Activated T-cell treated with anti-CD3 and anti-CD28 coated beads, Interleukin-2, amount 50 U/mL, for 4 hours (primary cell): ENCODE measurements at places on chromosomes 6 and 20.

- no peak for DNase-seq
Observed at GRCh38 chr6:13761361-13762036, 49.9 kb upstream of the RANBP9 start.

DNA sequence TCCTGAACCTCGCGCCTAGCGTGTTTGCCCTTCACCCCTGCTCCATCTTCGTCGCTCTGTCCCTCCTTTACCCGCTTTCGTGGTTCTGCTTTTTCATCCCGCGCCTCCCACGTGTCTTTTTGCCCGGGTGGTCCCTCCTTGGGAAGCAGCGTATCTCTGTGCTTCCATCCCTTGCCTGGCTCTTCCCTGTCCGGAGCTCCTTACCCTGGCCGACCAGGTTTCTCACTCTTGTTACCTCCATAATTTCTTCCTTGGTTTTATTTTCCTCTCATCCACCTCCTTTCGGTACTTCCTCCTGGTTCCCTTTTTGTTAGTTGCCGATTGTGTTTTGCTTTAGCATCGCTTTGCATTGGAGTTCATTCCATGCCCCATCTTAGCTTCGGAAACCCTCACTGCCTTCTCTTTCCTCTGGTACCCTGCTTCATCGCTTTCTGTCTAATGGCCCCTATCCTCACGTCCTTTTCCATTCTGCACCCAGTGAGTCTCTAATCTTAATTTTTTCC, 735 bp downstream of the FAM135A start:
- no peak for DNase-seq

DNA sequence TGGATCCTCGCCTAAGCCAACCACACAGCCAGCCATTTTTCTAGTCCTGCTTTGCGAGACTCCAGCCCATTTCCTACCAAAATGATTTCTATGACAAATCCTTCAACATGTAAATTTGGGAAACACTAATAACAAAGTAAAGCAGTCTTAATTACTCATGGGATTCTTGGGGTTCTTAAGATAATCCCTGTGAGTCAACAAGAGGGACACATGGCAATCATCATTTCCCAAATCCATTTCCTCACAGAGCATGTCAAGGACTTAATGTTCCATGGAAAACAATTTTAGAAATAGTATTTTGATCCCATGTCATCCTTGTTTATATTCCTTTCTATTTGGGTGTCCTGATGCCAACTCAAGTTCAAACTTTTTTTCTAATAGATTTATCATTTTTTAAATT, 322.7 kb upstream of the NOX3 start:
- no peak for DNase-seq

GRCh38 chr6:6816716-6817115, 228.2 kb downstream of the LY86 start:
- DNase-seq, result no peak

DNA sequence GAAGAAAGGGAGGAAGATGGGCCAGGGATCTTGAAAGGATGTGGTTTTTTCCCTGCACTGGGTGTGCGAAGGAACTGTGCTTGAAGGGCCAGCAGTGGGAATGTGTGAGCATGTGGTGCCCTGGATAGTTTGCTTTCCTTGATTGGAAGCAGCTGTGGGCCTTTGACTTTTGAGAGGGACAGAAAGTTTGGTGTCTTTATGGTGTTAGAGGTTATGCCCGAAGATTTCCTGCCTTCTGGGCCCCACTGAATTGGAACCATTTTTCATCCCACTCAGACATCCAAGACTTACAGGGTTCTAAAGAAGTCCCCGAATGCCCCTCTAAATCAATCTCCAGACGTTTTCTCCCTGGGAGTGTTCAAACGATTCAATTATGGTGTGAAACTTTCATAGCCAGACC, 23.5 kb upstream of the EDN3 start:
- DNase-seq, result no peak

GRCh38 chr6:161227004-161227960, 46.6 kb downstream of the AGPAT4 start:
- no peak for DNase-seq

GRCh38 chr6:112649853-112650252, 302.7 kb downstream of the RFPL4B start:
- no peak for DNase-seq

GRCh38 chr6:69622924-69623323, 173.9 kb downstream of the LMBRD1 start:
- no peak for DNase-seq

GRCh38 chr6:131782764-131783163, 25.1 kb upstream of the ENPP1 start:
- no peak for DNase-seq

GRCh38 chr6:34235307-34236130, 1.2 kb upstream of the HMGA1 start:
- peak; percentile 69 for DNase-seq

GRCh38 chr20:63434599-63435378, 37.7 kb downstream of the KCNQ2 start:
- DNase-seq, result peak; percentile 67

GRCh38 chr20:29325304-29325640, 1932.2 kb upstream of the DEFB115 start:
- no peak for DNase-seq

DNA sequence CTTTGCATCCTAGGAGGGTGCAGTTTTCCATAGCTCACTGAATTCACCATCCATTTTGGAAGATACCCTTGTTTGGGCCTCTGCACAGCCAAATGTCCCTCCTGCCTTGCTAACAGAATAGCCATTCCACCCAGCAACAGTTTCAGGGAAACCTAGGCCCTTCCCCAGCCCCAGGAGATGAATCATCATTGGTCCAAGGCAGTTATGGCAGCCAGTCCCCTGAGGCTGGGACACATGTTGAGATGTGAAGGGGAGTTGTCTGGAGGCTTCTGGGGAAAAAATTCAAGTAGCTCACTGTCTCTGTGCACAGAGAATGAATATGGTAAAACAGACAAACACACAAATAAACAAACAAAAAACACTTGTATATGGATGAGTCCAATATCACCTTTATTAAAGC, 17.4 kb upstream of the SIRPB2 start:
- DNase-seq, result no peak

GRCh38 chr6:31712296-31712695, 2.9 kb upstream of the LY6G6D start:
- DNase-seq, result no peak

- DNase-seq, result no peak
Observed at GRCh38 chr20:33176101-33176500, 8.1 kb downstream of the BPIFA2 start.

GRCh38 chr6:89122625-89123024, 4.8 kb upstream of the SRSF12 start:
- no peak for DNase-seq

DNA sequence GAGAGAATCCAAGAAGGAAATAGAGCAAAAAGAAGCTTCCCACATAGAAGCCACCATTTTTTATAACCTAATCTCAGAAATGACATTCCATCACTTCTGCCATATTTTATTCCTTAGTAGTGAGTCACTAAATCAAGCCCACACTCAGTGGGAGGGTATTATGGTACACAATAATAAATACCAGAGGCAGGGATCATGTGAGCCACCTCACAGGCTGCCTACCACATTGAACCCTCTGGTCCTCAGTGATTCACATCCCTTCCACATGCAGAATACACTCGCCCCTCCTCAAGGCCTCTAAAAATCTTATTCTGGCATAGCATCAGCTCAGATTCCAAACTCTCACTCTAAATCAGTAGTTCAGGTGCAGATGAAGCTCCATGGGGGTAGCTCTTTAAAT, 49.4 kb downstream of the TMC2 start:
- DNase-seq, result no peak

DNA sequence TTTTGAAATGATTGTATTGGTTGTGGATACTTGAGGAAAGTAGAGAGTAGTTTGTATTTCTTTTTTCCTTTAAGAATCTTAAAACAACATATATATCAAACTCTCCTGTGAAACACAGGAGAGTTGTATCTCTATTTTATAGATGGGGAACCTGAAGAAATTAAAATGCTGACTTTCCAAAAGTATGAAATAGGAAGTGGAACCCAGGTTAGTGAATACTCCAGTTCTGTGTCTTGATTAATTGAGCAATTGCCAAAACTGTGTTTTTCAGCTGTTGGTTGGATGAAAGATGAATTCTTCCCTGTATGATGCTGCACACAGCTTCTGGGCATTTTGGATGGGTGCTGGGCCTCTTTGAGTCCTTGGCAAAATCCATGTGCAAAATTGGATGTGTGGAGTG, 86.3 kb downstream of the ARID1B start:
- DNase-seq, result no peak

- DNase-seq, result no peak
Observed at GRCh38 chr6:98747960-98748359, 86.4 kb upstream of the POU3F2 start.

- DNase-seq, result no peak
Observed at GRCh38 chr6:170122651-170123050, 168.2 kb downstream of the DLL1 start.

DNA sequence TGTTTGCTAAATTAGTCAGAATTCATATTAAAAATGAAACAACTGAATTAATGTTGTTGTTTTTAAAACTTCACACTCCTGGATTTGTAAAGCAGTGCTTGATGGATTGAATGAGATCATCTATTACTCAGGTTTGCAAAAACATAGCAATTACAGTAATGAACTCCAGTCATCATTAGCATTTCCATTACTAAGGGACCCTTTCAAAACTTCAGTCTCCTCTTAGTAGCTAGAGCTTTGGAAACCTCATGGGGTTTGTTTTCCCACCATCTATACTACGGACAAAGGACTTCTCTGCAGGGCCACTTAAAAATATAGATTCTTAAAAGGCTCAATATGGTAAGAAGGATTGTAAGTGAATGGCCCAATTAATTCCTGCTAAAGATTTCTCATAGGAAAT, 209.9 kb upstream of the PRND start:
- no peak for DNase-seq

DNA sequence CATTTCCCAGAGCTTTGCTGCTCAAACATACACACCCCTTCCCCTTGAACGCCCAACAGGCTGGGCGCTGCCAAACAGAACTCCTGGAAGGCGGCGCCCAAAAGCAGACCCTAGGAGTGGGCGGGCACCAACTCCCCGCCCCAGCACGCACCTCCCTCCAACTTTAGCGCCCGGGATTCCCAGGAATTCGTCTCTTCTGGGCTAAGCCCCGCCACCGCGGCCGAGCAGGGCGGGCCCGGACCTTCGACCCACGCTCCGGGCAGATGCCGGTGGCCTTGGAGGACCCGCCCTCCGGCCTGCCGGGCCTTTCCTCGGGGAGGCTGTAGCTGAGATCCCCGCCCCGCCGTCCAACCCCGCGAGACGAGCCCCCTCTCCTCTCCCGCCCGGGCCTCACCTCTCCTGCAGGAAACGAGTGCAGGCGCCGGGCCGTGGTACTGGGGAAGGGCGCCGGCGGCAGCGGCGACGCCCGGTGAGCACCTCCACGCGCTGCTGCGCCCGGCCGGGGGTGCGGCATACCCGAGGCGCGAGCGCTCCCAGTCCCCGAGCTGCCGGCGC, 659 bp downstream of the MCUR1 start:
- no peak for DNase-seq
